Omental fat pad (tissue), 4 donors: ENCODE measurements at places on chromosomes 12 and 14.

- DNase-seq, result no peak
Observed at GRCh38 chr12:56391721-56392120, 29.1 kb upstream of the APOF start.

- peak; percentile 41 for DNase-seq
Observed at GRCh38 chr14:30223385-30223785, 295.7 kb upstream of the PRKD1 start.

GRCh38 chr12:55670276-55670675 is 33.6 kb downstream of the OR10P1 start:
- DNase-seq, result no peak

- DNase-seq, result no peak
Observed at GRCh38 chr14:100304825-100305323, 1.4 kb downstream of the SLC25A29 start.

GRCh38 chr14:49745191-49745590 is 22.8 kb upstream of the KLHDC2 start:
- DNase-seq, result no peak

- DNase-seq, result no peak
Observed at GRCh38 chr14:47149326-47149725, 497.7 kb upstream of the RPL10L start.

DNA sequence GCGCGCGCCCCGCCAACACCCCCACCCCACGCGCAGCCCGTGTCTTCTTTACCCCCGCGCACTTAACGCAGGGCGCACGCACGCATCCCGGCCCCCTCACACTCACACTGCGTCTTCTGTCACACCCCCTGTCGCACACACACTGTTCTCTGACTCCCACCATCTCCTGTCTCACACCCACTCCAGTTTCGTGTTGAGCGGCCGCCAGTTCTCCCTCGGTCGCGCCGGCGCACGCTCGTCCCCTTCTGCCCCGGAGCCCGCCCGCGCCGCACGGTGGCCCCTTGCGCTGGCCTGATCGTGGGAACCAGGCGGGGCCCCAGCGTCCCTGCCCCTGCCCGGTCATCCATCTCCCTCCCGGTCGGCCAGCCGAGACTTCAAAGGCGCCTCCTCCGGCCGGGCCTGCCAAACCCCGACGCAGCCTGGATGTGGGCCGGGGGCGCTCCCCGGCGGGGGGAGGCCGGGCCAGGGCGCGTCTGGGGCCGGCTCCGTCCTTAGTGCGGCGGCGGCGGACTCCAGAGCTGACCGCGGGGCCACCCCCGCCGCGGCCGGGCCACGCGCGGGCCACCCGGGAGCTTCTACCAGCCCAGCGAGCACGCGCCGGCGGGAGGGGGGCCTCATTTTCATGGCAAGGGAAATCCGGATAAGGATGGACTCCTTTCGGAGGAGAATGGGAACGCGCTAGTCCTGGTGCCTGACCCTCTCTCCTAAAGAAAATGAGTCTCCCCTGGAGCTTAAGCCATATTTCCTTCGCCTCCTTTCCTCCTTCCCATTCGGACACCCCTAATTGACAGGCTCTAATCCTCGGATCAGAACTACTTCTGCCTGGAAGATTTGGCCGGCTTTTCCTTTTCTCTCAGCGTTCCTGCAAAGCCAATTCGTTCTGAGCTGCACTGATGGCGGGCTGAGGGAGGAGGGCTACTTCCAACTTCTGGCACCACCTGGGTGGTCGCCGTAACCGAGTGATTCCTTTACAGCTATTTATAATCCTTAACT is 82.0 kb upstream of the HMGA2 start:
- no peak for DNase-seq

- DNase-seq, result no peak
Observed at GRCh38 chr12:124188084-124188483, 106.8 kb upstream of the RFLNA start.

GRCh38 chr12:110649341-110649847 is 35.5 kb downstream of the TCTN1 start:
- no peak for DNase-seq

DNA sequence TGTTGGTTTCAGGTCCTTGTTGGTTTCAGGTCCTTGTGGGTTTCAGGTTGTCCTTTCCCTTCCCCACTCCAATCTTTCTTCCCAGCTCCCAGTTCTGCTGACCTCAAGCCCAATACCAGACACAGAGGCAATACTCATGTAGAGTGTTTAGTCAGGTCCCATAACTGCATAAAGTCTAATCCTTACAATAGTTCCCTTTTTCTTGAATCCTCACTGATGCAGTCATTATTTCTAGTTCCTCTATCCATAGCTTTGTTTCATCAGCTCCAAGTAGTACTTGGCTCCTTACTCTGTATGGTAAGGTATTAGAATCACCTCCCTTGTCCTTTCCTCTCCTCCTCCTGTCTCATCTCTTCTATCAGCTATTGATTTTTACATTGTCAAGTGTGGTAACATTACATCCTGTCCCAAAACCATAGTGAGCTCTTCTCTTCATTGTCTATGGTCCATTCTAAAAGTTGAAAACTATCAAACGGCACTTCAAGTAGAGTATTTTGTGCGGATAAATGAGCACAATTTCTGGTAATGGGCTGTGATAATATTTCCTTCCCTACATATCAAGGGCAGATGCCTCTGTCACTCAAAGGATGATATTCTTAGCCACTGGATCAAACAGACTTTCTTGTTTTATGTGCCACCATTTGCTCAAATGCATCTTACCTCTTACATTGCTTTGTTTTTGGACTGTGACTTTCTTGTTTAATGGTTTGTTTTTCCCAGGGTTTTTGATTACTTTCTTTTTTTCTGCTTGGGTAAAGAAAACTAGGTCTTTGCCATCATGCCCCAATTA is 57.2 kb upstream of the JDP2 start:
- no peak for DNase-seq

GRCh38 chr12:26278266-26278665 is 82.9 kb downstream of the SSPN start:
- DNase-seq, result no peak

- no peak for DNase-seq
Observed at GRCh38 chr12:70560671-70561070, 76.6 kb downstream of the PTPRB start.

DNA sequence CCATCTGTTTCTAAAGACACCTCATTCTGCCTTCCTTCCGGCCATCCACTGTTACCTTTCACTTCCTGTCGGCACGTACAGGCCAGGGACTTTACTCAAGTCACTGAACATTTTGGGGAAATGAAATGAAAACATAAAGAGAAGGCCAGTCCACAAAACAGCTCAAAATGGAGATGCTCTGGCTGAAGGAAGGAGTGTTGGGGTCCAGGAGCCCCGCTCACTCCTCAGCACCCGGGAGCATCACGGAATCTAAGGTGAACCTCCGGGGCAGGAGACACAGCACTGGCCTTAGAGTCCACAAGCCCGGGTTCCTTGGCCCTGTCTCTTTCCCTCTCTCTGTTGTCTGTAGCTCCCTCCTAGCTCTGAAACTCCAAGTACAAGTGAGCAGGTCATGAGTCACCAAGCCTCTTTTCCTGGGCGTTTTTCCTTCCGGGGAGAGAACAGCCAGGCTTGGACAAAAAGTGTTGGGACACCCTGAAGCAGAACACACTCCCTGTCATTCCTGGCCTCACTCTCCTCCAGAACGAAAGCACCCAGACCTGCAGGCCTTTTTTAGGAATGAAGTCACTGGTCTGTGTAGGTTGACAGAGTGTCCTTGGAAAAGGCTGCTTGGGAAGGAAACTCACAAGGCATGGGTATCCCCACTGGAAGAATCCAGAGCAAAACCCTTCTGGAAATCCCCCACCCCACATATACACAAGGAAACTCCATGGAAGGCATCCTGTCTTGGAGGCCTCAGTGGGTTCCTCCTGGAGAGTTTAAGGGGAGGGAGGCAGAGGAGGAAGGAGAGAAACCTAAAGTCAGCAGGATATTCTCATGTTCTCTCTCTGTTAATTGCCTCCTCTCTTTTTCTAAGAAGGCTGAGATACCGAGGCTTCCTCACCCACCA is 245.3 kb downstream of the ZFP36L1 start:
- DNase-seq, result no peak
